Neuronal stem cell (in vitro differentiated cells): ENCODE measurements at places on chromosomes 1 and 21.

DNA sequence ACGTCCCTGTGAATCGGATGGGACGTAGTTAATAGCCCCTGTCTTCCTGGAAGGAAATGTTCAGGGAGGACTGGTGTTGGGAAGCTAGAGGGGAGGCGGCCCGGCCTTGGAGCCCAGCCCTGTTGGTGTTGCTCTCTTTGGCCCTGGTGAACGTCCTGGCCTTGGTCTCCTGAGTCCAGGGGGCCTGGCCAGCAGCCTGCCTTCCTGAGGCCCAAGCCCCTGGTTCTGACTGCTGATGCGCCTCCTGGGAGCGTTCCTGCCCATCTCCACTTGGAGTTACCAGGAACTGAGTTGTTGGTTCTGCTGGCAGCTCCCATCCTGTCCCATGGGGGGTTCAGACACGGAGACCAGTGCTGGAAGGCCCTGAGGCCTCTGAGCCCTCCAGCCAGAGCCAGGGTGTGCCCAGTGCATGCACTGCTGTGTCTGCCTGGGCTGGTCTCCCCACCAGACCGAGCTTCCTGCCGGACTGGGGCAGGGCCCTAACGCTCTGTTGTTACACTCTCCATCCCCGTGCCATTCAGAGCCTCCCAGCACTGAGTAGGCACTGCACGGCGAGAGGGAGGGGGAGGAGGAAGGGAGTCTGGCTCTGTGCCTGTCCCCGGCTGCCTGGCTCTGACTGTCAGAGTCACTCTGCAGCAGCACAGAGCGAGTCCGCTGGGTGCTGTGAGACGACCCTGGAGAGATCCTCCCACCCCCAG, 382.5 kb upstream of the VAMP3 start:
- no peak overlapping the region for H3K27ac ChIP-seq
- no peaks in the 10 kb centered on the region for H3K27me3 ChIP-seq
- H3K4me3 ChIP-seq = no peak overlapping the region
- no peaks in the 10 kb centered on the region for H3K4me1 ChIP-seq

DNA sequence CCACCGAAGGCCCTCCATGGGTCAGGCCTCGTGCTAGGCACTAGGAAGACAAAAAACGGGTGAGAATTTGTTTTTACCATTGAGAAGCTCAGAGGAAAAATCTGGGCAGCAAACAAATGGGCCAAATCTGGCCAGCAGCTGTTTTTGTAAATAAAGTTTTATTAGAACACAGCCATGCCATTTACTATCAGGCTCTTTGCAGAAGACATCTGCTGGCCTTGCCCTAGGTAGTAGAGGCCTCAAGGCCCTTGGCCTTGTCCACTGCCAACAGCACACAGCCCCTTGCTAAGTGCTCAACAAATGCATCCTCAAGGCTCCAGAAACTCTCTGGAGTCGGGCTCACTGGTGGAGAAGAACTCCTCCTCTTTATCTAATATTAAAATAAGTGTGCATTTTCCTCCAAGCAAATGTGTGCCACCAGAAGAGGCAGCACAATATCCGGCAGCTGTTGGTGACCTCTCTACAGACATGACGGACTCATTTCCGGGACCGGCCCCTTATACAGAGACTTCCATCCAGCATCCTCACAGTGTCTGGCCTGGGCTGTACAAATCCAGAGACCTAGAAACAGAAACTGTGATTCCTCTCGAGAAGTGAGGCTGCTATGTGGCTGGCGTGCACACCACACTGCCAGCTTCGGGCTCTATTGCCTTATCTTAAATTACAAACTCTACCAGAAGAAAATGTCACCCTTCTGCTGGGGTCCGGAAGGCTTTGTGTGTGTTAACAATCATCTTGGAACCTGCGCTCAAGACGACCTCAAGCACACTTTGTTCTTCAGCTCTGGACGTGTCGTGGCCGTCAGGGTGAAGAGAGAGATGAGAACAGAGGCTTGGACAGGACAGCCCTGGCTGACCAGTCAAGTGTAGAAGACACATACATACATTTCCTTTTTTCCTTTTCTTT, 203.9 kb downstream of the TOMM20 start:
- peaks cover 27% of the 10 kb centered on the region for H3K4me1 ChIP-seq
- H3K36me3 ChIP-seq = no peaks in the 10 kb centered on the region
- no peak for DNase-seq
- H3K27me3 ChIP-seq = no peaks in the 10 kb centered on the region

GRCh38 chr1:83697961-83698360, 301.0 kb downstream of the TTLL7 start:
- H3K4me3 ChIP-seq = no peak overlapping the region
- no peaks in the 10 kb centered on the region for H3K36me3 ChIP-seq
- H3K27ac ChIP-seq = no peak overlapping the region
- DNase-seq = no peak
- H3K4me1 ChIP-seq = peaks cover 14% of the 10 kb centered on the region

DNA sequence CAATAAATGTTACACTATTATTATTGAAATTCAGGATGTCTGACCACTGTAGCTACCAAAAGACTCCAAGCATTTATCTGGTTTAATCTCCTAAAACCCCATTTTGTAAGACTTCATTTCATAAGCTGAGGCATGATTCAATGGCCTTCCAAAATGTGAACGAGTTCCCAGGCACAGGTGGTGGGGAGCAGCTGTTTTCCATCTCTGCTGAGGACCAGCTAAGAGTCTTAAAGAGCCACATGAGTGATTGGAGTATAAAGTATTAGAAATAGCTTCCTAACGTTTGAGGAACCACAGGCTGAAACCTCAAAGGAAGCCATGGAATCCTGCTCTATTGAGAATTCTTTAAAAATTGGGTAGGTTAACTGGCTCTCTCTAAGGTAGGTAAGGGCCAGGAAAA, 44.9 kb downstream of the SEC16B start:
- H3K27me3 ChIP-seq = no peaks in the 10 kb centered on the region
- H3K4me1 ChIP-seq = peaks cover 3% of the 10 kb centered on the region
- H3K4me3 ChIP-seq = no peak overlapping the region
- no peaks in the 10 kb centered on the region for H3K36me3 ChIP-seq
- H3K27ac ChIP-seq = no peak overlapping the region

- H3K4me1 ChIP-seq = no peaks in the 10 kb centered on the region
- no peaks in the 10 kb centered on the region for H3K36me3 ChIP-seq
- H3K4me3 ChIP-seq = no peak overlapping the region
- H3K27ac ChIP-seq = no peak overlapping the region
Observed at GRCh38 chr21:36628761-36629460, 70.0 kb upstream of the SIM2 start.

- H3K27me3 ChIP-seq = no peaks in the 10 kb centered on the region
- no peaks in the 10 kb centered on the region for H3K36me3 ChIP-seq
- DNase-seq = no peak
- H3K27ac ChIP-seq = no peak overlapping the region
- H3K4me1 ChIP-seq = no peaks in the 10 kb centered on the region
Observed at GRCh38 chr1:78019024-78019423, 14.3 kb downstream of the DNAJB4 start.

DNA sequence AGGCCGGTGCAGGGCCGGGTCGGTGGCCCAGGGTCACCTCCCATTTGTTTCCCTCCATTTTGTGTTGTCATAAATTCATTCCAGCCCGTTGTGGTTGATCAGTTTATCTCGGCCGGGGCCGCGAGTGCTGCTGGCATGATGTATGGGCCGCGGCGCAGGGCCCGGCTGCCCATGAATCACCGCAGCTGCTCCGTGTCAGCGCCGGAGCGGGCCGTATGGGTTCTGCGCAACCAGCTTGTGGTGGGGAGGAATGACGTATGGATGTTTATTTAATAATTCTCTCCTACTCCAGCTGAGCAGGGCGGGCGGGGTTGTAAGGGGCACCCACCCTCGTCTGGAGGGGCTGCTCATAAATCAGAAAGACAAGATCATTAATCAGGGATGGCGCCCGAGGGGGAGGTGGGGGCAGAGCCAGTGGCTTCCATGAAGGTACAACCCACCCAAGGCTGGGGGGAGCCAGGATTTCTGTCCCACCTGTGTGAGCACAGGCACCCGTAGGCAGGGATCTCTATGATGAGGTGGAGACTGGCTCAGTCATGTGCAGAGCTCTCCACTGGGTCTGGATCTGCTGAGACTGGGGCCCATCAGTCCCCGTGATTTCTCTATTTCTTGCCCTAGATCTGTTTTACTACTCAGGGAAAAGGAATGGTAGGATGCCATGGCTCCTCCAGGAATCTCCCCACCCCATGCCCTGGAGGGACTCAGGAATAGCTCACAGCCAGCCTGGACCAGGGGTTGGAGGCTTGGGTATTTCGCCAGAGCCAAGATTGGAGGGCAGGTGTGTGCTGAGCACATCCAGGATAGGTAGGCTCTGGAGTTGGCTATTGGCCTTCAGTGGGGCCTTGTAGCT, 27.8 kb downstream of the TMEM53 start:
- H3K36me3 ChIP-seq = peaks cover 100% of the 10 kb centered on the region
- H3K4me1 ChIP-seq = no peaks in the 10 kb centered on the region
- DNase-seq = no peak
- no peak overlapping the region for H3K4me3 ChIP-seq

DNA sequence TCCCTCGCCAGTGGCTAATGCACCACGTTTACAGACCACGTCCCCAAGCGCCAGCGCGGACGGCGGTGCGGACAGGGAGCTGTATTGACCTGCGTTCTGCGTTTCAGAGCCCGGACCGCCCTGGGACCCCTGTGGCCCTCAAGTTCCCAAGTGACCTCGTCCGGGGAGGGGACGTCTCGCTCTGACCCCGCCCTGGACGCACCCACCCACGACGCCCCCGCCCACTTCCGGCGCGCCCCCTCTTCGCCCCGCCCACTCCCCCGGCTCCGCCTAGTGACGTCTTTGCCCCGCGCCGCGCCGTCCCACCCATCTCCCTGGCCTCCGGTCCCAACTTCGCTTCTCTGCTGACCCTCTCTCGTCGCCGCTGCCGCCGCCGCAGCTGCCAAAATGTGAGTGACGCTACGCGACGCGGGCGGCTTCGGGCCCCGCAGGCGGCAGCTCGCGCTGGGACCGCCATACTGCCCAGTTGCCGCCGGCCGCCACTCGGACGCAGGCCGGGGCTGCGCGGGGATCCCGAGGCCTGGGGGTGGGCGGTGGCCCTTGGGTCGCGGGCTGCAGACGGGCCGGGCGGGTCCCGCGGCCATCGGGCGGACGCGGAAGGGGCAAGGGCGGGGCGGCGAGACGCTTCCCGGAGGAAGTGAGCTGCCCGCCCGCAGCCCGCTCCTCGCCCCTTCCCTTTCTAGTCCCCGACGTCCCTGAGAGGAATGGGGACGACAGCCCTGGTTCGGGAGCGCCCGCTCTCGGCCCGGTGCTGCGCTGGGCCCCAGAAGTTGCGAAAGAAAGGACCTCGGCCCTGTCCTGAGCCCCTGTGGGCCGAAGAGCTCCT, at the start of gene VAMP3:
TSS of gene VAMP3 (plus strand) at position 300 of the 826 bp plus-strand sequence. CDS start at position 388, 88 bp downstream.
- H3K27ac ChIP-seq = peak within 1 kb of the TSS; percentile 50
- peaks cover 9% of the 10 kb centered on the region for H3K4me1 ChIP-seq
- peaks cover 2% of the 10 kb centered on the region for H3K36me3 ChIP-seq
- peak; percentile 81 for DNase-seq
- H3K4me3 ChIP-seq = peak within 1 kb of the TSS; percentile 64
- no peaks in the 10 kb centered on the region for H3K27me3 ChIP-seq

GRCh38 chr1:77582905-77583304, 99.6 kb downstream of the ZZZ3 start:
- H3K27me3 ChIP-seq = no peaks in the 10 kb centered on the region
- peaks cover 60% of the 10 kb centered on the region for H3K36me3 ChIP-seq
- no peak overlapping the region for H3K27ac ChIP-seq
- DNase-seq = no peak

- no peak overlapping the region for H3K4me3 ChIP-seq
- DNase-seq = no peak
- H3K27ac ChIP-seq = no peak overlapping the region
- no peaks in the 10 kb centered on the region for H3K27me3 ChIP-seq
- H3K36me3 ChIP-seq = peaks cover 2% of the 10 kb centered on the region
Observed at GRCh38 chr1:147547065-147547464, 5.8 kb downstream of the BCL9 start.

DNA sequence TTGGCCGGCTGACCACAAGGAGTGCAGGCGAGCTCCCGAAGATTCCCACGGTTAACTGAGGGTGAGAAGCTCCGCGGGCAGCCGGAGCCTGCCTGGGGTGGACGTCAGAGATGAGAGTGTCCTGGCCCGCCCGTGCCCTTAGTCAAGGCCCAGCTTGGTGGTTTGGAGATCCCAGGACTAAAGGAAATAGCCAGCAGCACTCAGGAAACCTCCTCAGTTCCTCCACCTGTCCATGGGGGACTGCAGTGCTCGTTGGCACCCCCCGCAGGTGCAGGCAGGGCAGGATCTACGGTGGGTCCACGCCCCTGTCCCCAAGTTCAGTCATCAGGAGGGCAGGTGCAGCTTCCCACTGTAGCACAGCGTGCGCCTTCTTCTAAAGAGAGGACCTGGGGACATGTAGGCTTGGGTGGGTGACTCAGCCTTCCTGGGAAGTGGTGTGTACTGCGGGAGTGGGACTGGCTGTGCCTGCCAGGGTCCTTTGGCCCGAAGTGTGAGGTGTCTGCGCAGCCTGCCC, 32.5 kb downstream of the SLX9 start:
- H3K27ac ChIP-seq = no peak overlapping the region
- H3K4me1 ChIP-seq = peaks cover 12% of the 10 kb centered on the region
- H3K36me3 ChIP-seq = peaks cover 52% of the 10 kb centered on the region
- peak overlapping the region; percentile 8 for H3K4me3 ChIP-seq
- H3K27me3 ChIP-seq = no peaks in the 10 kb centered on the region

DNA sequence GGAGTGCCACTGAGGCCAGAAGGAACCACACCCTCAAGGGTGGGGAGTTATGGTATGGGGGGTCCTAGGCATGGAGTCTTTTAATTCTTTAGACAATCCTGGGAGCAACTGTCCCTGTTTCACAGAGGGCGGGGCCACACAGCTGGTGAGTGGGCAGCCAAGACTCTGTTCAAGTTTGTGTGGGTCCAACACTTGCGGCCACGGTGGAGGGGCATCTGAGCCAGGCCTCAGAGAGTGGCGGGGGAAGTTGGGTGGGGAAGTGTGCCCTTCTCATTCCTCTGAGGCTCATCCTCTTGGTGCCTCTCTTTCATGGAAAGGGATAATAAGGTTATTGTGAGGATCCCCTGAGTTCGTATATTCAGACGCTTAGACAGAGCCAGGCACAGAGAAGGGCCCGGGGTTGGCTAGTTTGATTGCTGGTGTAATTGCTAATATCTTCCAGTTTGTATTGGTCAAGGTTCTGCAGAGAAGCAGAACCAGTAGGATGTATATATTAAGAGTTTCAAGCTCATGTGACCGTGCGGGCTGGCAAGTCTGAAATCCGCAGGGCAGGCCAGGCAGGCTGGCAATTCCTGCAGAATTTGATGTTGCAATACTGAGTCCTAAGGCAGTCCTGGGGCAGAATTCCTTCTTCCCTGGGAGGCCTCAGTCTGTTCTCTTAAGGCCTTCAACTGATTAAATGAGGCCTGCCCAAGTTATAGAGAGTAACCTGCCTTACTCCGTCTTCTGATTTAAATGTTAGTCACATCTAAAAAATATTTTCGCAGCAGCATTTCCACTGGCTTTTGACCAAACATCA, 15.9 kb downstream of the PCSK9 start:
- H3K27me3 ChIP-seq = no peaks in the 10 kb centered on the region
- H3K4me1 ChIP-seq = no peaks in the 10 kb centered on the region
- H3K36me3 ChIP-seq = peaks cover 10% of the 10 kb centered on the region
- no peak overlapping the region for H3K27ac ChIP-seq
- DNase-seq = no peak

DNA sequence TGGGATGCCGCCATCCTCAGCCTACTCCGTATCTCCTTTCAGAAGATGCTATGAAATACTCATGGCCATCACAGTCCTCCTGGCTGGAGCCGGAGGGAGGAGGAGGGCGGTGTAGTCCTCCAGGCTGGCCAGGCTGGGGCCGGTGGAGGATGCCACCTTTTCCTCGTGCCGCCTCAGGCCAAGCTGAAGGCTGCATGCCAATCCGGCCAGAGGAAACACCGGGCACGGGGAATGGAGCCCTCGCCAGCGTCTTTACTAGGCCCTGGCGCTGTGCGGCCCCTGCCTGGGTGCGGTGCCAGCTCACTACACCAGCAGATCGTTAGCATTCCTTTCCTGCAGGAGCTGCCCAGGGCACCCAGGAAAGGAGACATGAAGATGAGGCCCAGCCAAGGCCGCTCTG, 70.1 kb downstream of the CASZ1 start:
- peaks cover 56% of the 10 kb centered on the region for H3K27me3 ChIP-seq
- no peak for DNase-seq
- no peaks in the 10 kb centered on the region for H3K36me3 ChIP-seq
- no peak overlapping the region for H3K4me3 ChIP-seq
- H3K27ac ChIP-seq = no peak overlapping the region
